ENCODE measurements at places on chromosomes 7 and 10. TPM values are rescaled to one million over a fixed set of nuclear protein-coding genes. Genes with fewer than 3 reads are reported as not detected.

DNA sequence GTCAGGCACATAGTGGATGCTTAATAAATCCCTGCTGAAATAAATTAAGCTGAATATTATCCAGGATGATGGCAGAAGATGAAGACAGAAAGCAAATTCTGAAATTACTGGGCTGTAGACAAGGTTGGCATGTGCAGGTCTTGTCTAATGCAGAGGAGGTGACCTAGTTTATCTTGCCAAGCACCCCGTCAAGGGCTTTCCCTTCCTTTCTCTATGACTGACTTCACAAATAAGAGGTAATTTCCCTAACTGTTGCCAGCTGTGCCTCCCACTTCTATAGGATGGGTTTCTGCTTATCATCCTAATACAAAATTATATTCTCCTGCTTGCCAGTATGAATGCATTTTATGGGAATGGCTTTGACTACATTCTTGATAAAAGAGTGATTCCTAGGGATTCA is 38.0 kb downstream of the LHFPL3 start:
- no peak for DNase-seq

DNA sequence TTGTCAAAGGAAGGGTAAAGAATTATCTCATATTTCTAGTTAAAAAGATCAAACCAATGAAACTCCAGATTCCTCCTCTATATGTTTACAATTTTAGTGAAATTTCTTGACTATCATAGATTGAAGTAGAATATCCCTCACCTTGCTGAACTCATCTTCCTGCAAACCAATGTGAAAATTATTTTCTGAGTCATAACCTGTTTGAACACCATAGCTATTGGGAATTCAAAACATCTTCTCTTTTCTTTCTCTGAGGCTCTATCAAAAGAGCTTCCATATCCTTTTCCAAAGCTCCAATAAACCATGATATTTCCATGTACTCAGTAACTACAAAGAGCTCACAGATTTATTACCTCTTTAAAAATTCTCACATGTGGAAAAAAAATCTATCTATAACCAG is 134.3 kb downstream of the DOCK4 start:
- DNase-seq, result no peak

GRCh38 chr7:143495851-143496250 is 18.2 kb downstream of the TAS2R41 start:
- no peak for DNase-seq

ASAH2 gene
- 2.9 TPM for total RNA-seq

GPER1 gene
- 2.5 TPM for total RNA-seq

SNX8 gene
- total RNA-seq, result 19.1 TPM

All from Right ventricle myocardium superior (tissue), 1 donor.